ENCODE measurements at places on chromosomes 1 and 21. TPM values are rescaled to one million over a fixed set of nuclear protein-coding genes. Genes with fewer than 3 reads are reported as not detected.
A peak's percentile ranks its signal among the peaks of the same experiment; 100 is the strongest.

- no peaks in the 10 kb centered on the region for H3K36me3 ChIP-seq
- DNase-seq: no peak
- H3K27me3 ChIP-seq: no peaks in the 10 kb centered on the region
- H3K4me1 ChIP-seq: peaks cover 17% of the 10 kb centered on the region
- H3K27ac ChIP-seq: no peak overlapping the region
These were observed 36.1 kb upstream of the KHDRBS1 start for GRCh38 chr1:31977385-31978131.

- no peak overlapping the region for H3K27ac ChIP-seq
- no peak for DNase-seq
- no peaks in the 10 kb centered on the region for H3K4me1 ChIP-seq
These were observed 8.8 kb upstream of the NENF start for GRCh38 chr1:212423879-212424278.

GRCh38 chr1:42759114-42759513 is 7.7 kb downstream of the P3H1 start:
- DNase-seq: no peak
- no peak overlapping the region for H3K4me3 ChIP-seq
- H3K4me1 ChIP-seq: no peaks in the 10 kb centered on the region
- H3K36me3 ChIP-seq: peaks cover 31% of the 10 kb centered on the region
- H3K27ac ChIP-seq: no peak overlapping the region

DNA sequence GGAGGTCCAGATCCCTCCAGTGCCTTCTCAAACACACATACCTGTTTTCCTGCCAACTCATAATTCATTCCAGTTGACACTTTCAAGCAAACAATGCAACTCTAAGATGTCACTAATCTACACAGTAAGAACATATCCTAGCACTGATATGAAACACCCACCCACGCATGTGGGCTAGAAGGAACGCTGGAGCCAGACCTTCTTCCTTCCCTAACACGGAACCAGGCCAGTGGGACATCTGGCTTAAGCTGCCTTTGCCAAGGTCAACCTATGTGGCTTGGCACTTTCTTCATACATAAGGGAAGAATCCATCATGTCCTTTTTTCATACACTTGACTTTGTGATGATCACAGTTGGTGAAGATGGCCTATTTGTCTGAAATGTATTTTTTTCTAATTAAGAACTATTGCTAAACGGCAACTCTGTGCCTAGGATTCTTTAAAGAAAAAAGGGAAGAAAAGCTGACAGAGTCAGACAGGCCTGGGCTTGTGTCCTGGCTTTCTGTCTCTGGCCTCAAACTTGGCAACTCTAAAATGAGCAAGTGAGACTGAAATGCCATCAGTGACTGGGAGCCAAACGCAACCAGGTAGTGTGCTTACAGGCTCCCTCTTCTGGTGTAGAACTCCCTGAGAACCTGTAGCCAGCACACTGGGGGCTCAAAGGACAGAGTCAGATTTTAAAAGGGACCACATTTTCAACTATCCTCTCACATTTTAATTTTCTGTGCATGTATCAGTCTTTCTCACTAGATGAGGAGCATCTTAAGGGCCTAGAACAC is 92.6 kb upstream of the BEND5 start:
- H3K27ac ChIP-seq: no peak overlapping the region
- no peaks in the 10 kb centered on the region for H3K4me1 ChIP-seq
- H3K27me3 ChIP-seq: no peaks in the 10 kb centered on the region
- H3K36me3 ChIP-seq: no peaks in the 10 kb centered on the region
- H3K4me3 ChIP-seq: no peak overlapping the region

- peak overlapping the region; percentile 23 for H3K27ac ChIP-seq
- DNase-seq: no peak
- no peak overlapping the region for H3K4me3 ChIP-seq
- no peaks in the 10 kb centered on the region for H3K27me3 ChIP-seq
- H3K4me1 ChIP-seq: peaks cover 25% of the 10 kb centered on the region
These were observed 27.1 kb upstream of the RERE start for GRCh38 chr1:8844501-8845006.

GRCh38 chr1:219682788-219683187 is 69.9 kb upstream of the ZC3H11B start:
- no peak overlapping the region for H3K27ac ChIP-seq
- no peaks in the 10 kb centered on the region for H3K4me1 ChIP-seq
- H3K4me3 ChIP-seq: no peak overlapping the region
- H3K36me3 ChIP-seq: no peaks in the 10 kb centered on the region

DNA sequence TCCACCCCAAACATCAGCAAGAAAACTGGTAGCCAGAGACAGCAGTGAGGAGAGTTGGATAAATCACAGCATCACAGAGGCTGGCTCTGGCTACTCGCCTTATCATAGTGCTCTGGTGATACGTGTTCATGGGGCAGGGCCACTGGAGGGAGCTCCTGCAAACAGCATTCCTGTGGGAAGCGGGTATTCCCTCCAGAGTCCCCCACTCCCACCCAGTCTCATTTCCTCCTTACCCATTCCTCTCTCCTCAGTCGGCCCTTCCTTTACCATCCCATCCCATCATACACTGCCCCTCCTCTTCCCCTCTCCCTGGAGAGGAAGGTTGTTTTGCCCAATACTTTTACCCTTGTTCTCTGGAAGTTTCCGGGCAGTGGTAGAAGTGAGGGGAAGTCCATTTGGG is 7.1 kb downstream of the NHLH2 start:
- peaks cover 12% of the 10 kb centered on the region for H3K4me1 ChIP-seq
- no peak overlapping the region for H3K27ac ChIP-seq
- H3K36me3 ChIP-seq: no peaks in the 10 kb centered on the region
- DNase-seq: no peak
- no peak overlapping the region for H3K4me3 ChIP-seq

DNA sequence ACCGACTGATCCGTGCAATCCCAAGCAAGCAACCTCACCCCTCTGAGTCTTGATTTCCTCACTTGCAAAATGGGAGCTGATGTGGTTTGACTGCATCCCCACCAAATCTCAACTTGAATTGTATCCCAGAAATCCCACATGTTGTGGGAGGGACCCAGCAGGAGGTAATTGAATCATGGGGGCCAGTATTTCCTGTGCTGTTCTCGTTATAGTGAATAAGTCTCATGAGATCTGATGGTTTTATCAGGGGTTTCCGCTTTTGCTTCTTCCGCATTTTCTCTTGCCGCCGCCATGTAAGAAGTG is 58.4 kb downstream of the FHAD1 start:
- H3K27ac ChIP-seq: no peak overlapping the region
- DNase-seq: no peak
- no peaks in the 10 kb centered on the region for H3K27me3 ChIP-seq
- no peaks in the 10 kb centered on the region for H3K36me3 ChIP-seq
- no peak overlapping the region for H3K4me3 ChIP-seq

GRCh38 chr1:1285611-1286311 is 5.5 kb downstream of the SCNN1D start:
- no peak overlapping the region for H3K27ac ChIP-seq
- H3K4me1 ChIP-seq: peaks cover 11% of the 10 kb centered on the region
- no peaks in the 10 kb centered on the region for H3K36me3 ChIP-seq
- DNase-seq: no peak
- H3K4me3 ChIP-seq: no peak overlapping the region

DNA sequence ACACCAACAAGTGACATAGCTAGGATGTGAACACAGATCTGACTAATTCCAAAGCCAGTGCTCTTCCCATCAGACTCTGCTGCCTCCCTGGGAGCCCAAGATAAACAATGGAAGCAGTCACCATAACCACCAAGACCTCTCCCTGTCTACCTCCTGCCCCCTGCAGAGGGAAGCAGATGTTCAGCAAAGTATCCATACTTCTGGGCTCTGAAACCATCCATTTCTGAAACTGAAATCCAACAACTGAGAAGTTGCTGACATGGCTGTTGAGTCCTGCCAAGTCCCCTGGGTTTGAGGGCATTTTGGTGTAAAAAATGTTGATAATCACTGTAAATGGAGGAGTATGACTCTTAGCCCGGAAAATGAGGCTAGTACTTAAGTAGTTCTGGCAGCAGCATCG is 102.1 kb downstream of the TYW3 start:
- H3K27me3 ChIP-seq: no peaks in the 10 kb centered on the region
- H3K4me1 ChIP-seq: no peaks in the 10 kb centered on the region
- no peak overlapping the region for H3K27ac ChIP-seq
- DNase-seq: no peak
- no peak overlapping the region for H3K4me3 ChIP-seq

DNA sequence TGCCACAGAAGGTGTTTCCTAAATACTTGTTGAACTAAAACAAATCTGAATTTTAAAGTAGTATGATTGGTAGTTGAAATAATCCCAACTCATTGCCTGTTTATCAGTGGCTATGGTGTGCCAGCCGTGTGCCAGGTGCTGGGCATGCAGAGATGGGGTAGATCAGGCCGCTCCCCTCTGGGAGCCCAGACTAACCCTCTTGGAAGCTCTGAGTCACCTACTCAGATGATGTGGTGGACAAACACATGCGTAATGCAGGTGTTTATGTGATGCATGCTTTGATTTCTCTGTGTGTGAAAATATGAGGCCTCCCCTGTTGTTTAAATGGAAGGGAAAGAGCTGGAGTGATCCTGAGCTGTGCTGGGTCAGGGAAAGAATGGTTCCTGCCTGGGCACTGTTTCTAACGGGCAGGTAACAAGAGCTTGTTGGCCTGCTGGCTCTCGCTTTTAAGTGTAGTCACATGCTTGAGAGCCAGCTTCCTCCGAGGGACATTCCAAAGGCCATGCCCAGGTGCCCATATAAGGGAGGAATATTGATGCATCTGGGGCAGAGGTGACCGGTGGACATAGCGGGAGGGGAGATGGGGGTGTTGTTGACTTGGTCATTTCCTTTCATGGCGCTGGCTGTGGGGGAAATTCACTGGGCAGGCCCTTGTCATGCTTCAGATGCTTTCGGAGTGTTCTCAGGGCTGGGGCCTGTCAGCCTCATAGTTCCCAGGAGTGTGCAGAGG is 10.2 kb downstream of the MFN2 start:
- no peaks in the 10 kb centered on the region for H3K27me3 ChIP-seq
- peaks cover 32% of the 10 kb centered on the region for H3K36me3 ChIP-seq
- H3K4me1 ChIP-seq: peaks cover 44% of the 10 kb centered on the region
- peak overlapping the region; percentile 99 for H3K27ac ChIP-seq
- peak; percentile 98 for DNase-seq

DNA sequence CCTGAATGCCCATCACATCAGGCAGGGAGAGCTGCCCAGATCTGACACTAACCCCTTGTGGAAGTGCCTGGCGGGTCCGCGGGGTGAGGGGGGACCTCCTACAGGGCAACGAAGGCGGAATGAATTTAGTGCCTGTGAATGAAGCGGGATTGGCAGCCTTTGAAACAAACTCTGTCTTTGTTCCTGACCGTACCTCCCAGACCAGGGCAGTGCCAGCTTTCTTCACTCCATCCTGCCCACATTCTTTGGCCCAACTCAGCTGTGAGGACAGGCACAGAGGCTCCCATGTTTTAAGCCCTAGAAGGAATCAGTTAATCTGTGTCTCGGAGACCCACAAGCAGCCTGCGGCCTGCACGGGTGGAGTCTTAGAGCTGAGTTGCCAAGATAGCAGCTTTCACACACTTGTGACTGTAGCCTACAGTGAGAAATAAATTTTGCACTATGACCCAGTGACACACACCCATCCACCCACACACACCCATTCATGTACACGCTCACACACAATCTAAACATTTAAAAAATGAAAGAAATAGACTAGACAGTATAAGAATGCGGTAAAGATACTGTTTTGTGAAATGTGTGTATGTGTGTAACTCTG is 60.1 kb upstream of the USP24 start:
- H3K27me3 ChIP-seq: no peaks in the 10 kb centered on the region
- no peak for DNase-seq
- no peaks in the 10 kb centered on the region for H3K4me1 ChIP-seq
- no peaks in the 10 kb centered on the region for H3K36me3 ChIP-seq
- no peak overlapping the region for H3K4me3 ChIP-seq
- H3K27ac ChIP-seq: no peak overlapping the region

- H3K27me3 ChIP-seq: no peaks in the 10 kb centered on the region
- peak; percentile 48 for DNase-seq
- peak overlapping the region; percentile 90 for H3K27ac ChIP-seq
- peaks cover 12% of the 10 kb centered on the region for H3K36me3 ChIP-seq
- H3K4me3 ChIP-seq: no peak overlapping the region
These were observed 2.1 kb downstream of the SELENBP1 start for GRCh38 chr1:151370211-151370911.

GRCh38 chr1:165895451-165895871 is 68.0 kb downstream of the UCK2 start:
- H3K27me3 ChIP-seq: no peaks in the 10 kb centered on the region
- no peak overlapping the region for H3K4me3 ChIP-seq
- no peaks in the 10 kb centered on the region for H3K36me3 ChIP-seq
- no peak for DNase-seq
- H3K4me1 ChIP-seq: peaks cover 24% of the 10 kb centered on the region
- no peak overlapping the region for H3K27ac ChIP-seq

DNAJC8 gene
- total RNA-seq: 76.7 TPM

SAMSN1 gene
- total RNA-seq: 1.8 TPM

ARF1 gene
- 395 TPM for total RNA-seq

CRP gene
- not detected for total RNA-seq

PTGER3 gene
- 6.4 TPM for total RNA-seq

LRRC53 gene
- not detected for total RNA-seq

RGS1 gene
- total RNA-seq: 19.9 TPM
